ENCODE measurements at places on chromosomes 2 and 18.
A peak's percentile ranks its signal among the peaks of the same experiment; 100 is the strongest.

GRCh38 chr2:144693179-144693578 is 173.3 kb upstream of the ZEB2 start:
- no peak for DNase-seq

DNA sequence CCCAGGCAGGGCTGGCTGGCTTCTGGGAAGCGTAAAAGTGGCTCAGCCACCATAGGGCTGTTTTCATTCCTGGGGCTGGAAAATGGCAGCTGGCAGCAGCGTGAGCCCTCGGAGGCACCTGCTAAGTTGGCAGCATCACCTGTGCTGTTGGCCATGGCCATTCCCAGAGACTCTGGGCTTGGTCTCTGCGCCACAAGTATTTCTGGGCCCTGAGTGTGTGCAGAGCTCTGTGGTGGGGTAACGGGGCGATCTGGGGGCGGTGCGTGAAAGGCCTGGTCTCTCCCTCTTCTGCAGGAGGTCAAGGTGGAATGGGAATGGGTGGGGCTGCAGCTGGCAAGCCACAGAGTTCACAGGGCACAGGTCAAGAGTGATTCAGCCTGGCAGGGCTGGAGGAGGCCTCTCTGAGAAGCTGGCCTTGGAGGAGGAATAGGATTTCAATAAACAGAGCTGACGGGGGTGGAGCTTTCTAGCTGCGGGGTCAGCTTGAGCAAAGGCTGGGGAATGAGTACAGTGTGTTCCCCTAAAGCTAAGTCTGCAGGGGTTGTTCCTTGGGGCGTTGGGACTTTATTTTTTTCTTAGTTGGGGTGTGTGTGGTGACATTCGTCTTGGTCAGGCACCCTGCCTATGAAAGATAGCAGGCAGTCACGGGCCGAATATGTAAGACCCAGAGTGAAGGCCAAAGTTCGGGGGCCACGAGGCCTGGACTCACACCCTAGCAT is 10.3 kb upstream of the NTSR2 start:
- no peak for DNase-seq

- no peak for DNase-seq
Measured at GRCh38 chr2:48965204-48965603, 189.1 kb downstream of the FSHR start.

GRCh38 chr2:169272010-169272409 is 90.3 kb downstream of the LRP2 start:
- no peak for DNase-seq

GRCh38 chr2:70941701-70942100 is 6.0 kb downstream of the ATP6V1B1 start:
- no peak for DNase-seq

DNA sequence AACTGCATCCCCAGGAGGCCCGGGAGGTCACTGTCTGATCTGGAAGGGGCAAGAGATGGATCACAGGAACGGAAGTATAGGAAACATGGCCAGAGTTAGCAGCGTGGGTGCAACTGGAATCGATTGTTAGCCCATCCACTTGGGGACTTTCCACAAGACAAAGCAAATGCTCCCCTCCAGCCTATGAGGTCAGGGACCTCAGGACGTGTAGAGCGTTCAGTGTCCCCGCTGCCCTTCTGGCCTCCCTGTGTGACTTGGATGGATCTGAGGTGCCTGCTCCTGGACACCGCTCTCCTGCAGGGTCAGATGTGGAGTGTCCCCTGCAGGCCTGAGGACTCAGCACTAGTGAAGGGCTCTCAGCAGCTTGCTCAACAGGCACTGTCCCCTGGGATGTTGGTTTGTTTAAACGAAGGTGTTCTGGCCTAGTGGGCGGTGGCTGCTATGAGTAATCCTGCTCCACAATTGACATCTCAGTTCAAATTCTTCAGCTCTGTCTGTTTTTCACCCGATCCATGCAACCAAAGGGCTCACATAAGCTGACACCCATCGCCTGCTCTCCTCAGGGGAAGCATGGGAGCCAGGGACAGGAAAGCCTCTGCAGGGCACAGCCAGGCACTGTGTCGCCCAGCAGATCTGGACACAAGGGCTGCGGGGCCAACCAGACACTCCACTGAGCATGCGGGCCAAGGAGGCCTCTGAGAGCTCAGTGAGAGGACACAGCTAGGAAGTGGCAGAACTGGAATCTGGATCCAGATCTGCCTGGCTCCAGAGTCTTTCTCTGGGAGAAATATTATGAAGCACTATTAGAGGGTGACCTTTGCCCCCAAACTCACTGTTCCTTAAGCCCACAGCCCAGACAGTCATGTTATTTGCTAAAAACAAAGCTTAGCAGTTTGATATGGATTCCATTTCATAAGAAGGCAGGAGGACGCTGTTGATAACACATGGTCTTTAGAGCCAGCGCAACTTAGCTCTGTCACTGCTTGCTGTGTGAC is 78.5 kb downstream of the RHOB start:
- peak; percentile 98 for DNase-seq

DNA sequence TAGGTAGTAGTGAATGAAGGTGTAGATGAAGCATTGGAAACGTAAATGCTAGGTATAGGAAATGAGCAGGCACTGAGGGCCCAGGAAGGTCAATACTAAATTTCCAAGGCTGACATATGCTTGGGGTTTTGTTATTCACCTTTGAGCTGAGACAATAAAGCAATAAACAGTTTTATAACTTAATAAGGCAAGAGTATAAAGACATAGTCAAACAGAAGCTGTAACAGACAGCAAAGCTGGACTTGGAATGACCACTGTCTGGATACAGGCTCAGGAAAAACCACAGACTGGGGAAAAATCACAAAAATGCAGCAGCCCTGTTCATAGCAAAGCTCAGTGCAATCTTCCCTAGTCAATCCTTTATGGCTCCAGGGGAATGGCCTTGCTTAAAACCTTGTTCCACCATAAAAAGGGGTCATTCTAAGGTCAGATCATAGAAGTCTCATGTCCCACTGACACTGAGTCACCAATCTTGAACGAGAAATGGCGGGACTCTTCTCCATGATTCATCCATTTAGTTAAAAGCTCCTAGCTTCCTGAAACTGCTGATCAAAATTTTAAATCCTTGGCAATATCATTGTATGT is 493.3 kb downstream of the CMPK2 start:
- no peak for DNase-seq

GRCh38 chr2:58204195-58204959 is 36.7 kb downstream of the FANCL start:
- DNase-seq, result no peak

- no peak for DNase-seq
Measured at GRCh38 chr2:42138163-42139015, 30.8 kb upstream of the EML4 start.

GRCh38 chr2:41774011-41774605 is 273.7 kb upstream of the PKDCC start:
- no peak for DNase-seq

- DNase-seq, result no peak
Measured at GRCh38 chr18:61736133-61736532, 156.7 kb downstream of the RNF152 start.

DNA sequence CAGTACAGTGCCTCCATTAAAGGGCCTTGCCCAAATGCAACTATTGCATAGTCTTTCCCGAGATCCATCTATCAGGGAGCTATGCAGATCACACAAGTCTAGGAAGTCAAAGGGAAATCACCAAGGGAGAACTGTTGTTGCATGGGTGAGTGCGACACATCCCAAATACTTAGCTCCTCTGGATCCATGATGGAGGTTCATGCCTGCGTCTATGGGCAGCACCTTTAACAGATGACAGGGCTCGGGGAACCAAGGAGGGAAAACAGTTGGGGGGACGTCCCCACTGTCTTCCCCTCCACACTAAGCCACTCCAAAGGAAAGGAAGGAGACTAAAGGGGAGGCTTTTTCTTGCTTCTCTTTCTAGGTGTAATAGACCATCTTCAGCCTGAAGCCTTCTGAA is 552.8 kb upstream of the PKDCC start:
- peak; percentile 27 for DNase-seq

GRCh38 chr18:45566025-45566740 is 49.1 kb upstream of the SLC14A2 start:
- no peak for DNase-seq

GRCh38 chr2:191693778-191694177 is 15.8 kb downstream of the NABP1 start:
- no peak for DNase-seq

DNA sequence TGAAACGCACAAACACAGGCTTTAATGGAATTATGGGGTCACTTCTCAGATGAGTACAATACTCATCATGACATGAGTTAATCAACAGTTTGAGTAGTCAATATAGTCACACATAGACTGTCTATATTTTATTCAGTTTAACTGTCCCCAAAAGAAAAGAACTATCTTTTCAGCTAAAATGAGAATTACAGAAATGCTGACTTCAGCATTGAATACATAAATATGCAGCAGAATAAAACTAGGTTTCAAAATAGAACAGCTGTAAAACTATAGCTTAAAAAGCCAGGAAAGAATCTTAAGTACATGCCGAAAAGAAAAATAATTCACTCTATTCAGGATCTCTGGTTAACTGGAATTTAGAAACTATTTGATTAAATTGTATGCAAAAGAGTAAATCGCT is 30.0 kb downstream of the SMAD4 start:
- DNase-seq, result no peak

DNA sequence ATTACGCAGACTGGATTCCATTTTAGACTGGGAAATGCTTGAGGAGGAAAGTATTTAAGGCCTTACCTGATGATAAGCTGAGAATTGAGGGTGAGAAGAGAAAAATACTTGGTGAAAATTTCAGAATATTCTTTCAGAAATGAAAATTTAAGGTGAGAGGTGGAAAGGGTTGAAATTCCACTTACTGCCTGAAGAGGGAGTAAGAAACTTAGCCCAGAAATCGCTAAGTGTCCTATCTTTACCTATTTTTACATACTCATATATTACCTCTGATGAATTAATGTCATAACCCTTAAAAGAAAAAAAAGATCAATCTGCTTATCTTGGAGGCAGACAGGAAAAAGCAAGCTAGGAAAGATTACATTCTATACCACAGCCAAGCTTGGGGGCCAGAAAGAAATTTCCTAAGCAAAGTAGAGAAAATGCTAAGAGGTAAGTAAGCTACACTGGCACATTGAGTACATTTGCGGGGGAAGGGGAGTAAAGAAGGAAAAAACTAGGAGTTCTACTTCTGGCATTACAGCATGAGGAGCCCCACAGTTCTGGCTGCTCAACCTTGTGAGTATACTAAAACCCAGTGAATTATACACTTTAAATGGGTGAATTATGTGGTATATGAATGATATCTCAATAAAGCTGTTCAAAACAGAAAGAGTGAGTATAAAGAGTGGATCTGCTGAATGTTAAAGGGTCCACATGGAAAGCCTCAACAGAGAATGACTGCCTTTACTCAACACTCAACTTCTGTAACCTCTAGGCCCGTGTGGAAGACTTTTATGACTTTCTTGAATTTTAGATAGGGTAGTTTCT is 33.8 kb downstream of the SMC6 start:
- DNase-seq, result peak; percentile 28

DNA sequence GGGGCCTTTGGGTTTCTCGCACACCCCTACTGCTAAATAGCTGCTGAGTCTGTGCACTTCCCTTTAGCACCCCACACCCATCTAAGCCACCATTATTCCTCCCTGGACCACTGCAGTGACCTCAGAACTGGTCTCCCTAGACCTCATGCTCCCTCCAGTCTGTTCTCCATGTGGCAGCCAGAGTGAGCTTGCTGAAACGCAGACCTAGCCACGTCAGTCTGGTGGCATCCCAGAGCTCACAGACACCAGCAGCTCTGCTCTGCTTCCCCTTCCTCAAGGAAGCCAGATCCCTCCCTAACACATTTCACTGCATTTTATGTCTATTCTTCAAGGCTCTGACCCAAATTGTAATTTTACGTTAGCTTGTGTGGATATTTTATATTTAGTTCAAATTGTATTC is 144.4 kb downstream of the DYSF start:
- DNase-seq, result peak; percentile 49

GRCh38 chr2:182642328-182642727 is 73.7 kb upstream of the DNAJC10 start:
- peak; percentile 58 for DNase-seq

- DNase-seq, result no peak
Measured at GRCh38 chr2:239355139-239355538, 45.7 kb downstream of the HDAC4 start.

DNA sequence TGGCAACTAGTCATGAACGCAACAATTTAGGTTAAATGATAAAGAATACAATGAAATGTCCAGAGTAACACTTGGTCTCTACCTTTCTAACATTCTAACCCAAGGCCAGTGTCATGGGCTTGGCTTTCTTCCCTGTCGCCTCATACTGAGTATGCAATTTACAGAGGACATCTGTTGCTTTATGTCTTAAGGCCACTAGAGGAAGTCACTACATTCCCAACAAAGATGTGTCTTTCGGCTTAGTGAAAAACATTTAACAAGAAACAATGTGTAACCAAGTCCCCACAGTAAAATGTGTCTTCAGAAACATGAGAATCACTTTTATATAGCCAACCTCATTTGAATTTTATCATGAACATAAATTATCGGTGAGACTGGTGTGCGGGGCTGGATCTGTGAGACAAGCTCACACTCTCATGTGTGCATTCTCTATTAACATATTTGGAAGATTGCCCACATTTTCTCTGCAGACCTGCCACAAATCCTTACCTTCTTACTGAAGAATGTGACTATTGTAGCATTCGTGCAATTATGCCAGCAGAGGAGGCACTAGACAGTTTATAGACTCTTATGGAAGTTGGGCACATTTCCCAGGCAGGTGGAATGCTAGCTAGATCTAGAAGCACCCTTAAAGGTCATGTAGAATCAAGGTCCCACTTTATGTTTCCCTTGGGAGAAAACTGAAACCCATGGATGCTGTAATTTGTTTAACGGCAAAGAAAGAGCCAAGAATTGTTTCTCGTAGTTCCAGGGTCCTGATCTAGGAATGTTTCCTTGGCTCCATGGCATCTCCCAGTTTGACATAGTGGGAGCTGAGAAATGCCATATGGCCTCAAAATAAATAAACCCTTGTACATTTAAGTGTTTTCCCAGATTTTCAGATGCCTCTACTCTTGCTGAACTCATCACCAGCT is 101.8 kb downstream of the CD226 start:
- DNase-seq, result no peak

GRCh38 chr2:239388236-239389151 is 12.3 kb downstream of the HDAC4 start:
- DNase-seq, result no peak

- no peak for DNase-seq
Measured at GRCh38 chr2:6724605-6725140, 141.0 kb downstream of the CMPK2 start.

DNA sequence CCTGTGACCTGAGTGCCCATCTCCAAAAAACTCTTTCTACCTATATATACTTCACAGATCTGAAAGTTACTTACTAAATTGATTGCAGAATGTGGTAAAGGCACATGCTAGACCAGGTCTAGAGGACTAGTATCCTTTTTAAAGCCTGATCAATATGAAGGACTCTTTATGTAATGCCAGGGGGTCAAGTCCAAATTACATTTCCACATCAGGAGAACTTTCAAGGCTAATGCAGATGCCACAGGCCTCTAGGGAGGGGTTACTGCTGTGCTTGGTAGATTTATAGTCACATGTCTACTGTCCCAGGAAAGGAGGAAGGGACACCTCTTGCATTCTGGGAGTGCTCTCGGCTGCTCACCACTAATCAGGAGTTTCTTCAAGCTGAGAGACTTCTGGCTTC is 118.4 kb upstream of the NOSTRIN start:
- peak; percentile 28 for DNase-seq

- DNase-seq, result no peak
Measured at GRCh38 chr2:164824872-164825271, 16.8 kb downstream of the COBLL1 start.

GRCh38 chr2:239264838-239265651 is 135.8 kb downstream of the HDAC4 start:
- peak; percentile 77 for DNase-seq

Measured in NB4 (cell line).